ENCODE measurements at places on chromosomes 2 and 18.

DNA sequence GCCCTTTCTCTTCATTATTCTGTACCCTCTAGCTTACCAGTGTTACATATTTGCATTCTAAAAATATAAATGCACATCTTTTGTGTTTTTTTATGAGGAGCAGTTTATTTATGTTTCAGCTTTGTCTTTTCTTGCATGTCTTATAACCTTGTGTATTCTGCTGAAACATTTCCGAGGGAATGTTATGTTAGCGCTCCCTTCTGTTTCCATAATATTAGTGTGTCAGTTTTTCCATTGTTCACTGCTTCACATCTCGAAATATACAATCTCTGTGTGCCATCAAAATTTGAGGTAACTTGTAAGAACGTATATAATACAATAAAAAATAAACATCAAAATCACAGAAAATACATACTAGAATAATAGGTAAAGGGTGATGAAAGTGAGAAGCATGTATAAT is 153.3 kb downstream of the PKP4 start:
- no peak for DNase-seq

- DNase-seq: no peak
These were observed 8.5 kb downstream of the FMNL2 start for GRCh38 chr2:152343426-152343825.

GRCh38 chr2:64325477-64325851 is 128.5 kb upstream of the LGALSL start:
- DNase-seq: peak; percentile 8

DNA sequence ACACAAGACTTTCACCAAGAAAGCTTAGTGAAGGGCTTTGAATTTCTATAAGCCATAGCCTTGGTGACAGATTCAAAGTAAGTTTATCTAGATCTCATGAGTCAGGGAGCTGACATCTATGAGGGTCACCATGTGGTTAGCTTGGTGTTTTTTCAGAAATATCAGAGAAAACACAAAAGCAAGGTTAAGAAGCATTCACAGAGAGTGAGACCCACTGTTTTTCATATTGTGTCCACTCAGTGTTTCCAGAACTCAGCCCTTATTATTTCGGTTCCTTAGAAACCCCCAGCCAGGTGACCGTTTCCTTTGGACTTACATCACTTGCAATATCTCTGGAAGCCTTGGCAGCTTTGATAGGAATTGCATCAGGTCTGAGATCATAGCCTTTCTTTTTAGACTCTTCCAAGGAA is 76.6 kb downstream of the NEB start:
- DNase-seq: no peak

DNA sequence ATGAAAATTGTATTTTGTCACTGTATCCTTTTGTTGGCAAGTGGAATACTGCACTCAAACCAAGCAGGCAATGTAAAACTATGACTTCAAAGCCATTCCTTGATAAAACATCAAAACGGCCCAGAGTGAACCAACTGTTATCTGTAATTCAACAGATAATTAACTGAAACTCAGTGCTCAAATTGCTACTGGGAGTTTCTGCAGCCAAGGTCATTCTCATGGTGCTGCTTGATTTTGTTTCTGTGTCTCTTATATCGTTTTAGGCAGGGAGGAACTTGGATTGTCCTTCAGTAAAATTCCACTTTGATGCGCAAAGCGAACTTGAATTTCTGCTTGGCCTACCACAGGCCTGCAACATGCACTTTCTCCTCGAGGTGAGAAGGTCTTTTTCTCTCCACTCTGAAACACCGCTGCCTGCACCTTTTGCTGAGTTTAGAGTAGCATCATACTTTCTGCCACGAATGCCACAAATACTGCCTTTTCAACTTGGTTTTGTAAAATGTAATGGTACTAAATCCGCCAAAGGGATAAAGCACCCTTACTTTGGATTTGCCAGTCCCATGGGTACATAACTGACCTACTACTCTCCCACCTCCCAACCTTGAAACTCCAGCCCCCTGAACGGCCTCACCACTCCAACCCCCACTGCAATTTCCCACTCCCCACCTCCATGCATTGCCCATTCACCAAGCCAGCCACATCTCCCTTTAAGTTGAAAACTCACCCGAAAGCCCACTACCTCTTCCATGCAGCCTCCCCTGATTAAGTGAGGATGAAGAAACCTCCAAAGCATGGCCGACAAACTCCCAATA is 204.7 kb downstream of the TGIF1 start:
- no peak for DNase-seq

Measured in immature natural killer cell (primary cell).